ENCODE measurements at places on chromosomes 6 and 20.

DNA sequence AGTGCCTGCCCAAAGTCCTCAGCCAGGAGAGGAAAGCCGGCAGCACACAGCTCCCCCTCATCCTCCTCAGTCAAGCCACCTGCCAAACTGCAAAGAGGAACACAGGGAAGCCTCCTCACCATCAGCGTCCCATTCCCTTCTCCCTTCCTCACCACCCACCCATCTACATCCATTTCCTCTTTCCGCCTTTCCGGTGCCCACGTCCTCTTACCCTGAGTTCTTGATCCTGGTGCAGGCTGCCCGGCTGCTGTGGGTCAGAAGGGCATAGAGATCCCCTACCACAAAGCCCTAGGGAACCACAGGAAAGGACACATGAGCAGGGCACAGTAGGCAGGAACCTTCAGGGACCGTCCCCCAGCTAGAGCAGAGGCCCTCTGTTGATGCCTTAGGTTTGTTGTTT lies 6.0 kb downstream of the GNMT start:
- H3K27ac ChIP-seq, result no peak overlapping the region
- no peaks in the 10 kb centered on the region for H3K27me3 ChIP-seq
- DNase-seq, result no peak
- H3K4me1 ChIP-seq, result peaks cover 15% of the 10 kb centered on the region

- H3K27me3 ChIP-seq, result no peaks in the 10 kb centered on the region
- H3K36me3 ChIP-seq, result no peaks in the 10 kb centered on the region
- peaks cover 38% of the 10 kb centered on the region for H3K4me1 ChIP-seq
- H3K27ac ChIP-seq, result no peak overlapping the region
- DNase-seq, result no peak
These were observed 87.9 kb upstream of the ZNF217 start for GRCh38 chr20:53681352-53682212.

DNA sequence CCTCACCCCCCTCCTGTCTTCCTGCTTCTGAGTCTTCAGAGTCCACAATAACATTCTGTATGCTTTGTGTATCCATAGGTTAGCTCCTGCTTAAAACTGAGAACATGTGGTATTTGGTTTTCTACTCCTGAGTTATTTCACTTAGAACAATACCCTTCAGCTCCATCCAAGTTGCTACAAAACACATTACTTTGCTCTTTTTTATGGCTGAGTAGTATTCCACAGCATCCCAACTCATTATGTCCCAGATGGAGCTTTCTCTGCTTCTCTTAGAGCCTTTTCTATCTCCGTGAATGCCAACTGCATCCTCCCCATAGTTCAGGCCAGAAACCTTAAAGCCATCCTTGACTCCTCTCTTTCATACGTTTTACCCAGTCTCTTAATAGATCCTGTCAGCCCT lies 55.8 kb downstream of the STMND1 start:
- DNase-seq, result no peak
- peaks cover 17% of the 10 kb centered on the region for H3K27me3 ChIP-seq
- no peak overlapping the region for H3K27ac ChIP-seq
- H3K36me3 ChIP-seq, result no peaks in the 10 kb centered on the region
- no peaks in the 10 kb centered on the region for H3K4me1 ChIP-seq

- H3K27me3 ChIP-seq, result no peaks in the 10 kb centered on the region
- H3K27ac ChIP-seq, result no peak overlapping the region
- peak overlapping the region; percentile 92 for H3K4me3 ChIP-seq
- DNase-seq, result no peak
- peaks cover 85% of the 10 kb centered on the region for H3K4me1 ChIP-seq
These were observed 2.5 kb downstream of the TRIM38 start for GRCh38 chr6:25965058-25965457.

DNA sequence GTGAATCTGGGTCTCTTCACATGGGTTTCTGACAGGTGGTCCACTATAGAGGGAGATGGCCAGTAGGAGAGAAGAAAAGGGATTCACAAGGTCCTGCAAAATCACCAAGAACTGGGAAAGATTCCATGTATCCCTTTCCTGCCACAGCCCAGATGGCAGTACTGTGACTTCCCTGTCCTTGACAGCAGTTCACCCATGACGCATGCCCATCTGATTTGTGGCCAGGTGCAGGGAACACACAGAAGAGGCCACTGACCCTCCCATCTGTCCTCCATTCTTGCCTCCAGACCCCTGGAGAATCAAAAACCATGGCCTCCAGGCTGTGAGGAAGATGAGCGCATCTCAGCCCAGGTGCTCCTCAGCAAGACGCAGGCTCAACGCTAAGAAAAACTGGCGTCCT lies 183.1 kb upstream of the RREB1 start:
- H3K27me3 ChIP-seq, result peaks cover 26% of the 10 kb centered on the region
- no peak overlapping the region for H3K27ac ChIP-seq
- no peaks in the 10 kb centered on the region for H3K36me3 ChIP-seq
- DNase-seq, result no peak

DNA sequence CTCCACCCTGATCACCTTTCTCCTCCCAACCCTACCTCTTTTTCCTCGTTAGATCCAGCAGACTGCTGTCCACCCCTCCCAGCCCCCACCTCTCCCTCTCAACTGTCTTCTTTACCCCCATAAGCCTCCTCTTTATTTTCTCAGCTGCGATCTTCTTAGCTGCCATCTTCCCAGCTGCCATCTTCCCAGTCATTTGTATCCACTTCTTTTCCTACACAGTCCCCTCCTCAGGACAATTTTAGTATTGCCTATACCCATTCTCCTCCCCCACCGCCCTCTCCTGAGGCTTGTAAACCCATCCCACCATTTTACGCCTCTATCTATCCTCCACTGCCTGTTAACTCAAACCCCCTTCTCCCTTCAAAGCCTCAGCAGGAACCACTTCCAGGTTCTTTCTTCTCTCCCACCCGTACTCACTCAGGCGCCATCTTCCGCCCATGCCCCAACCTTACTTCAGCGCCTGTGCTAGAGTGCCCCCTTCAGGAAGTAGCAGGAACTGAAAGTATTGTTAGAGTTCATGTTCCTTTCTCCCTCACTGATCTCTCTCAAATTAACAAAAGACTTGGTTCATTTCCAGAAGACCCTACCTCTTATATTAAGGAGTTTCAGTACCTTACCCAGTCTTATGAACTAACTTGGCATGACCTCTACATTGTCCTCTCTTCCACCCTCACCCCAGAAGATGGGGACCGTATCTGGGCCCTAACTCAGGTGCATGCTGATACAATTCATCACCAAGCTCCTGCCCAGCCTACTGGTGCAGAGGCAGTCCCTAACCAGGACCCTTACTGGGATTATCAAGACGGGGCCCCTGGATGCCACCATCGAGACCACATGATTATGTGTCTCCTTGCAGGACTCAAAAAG lies 236.0 kb downstream of the ADGRG6 start:
- DNase-seq, result peak; percentile 24
- H3K36me3 ChIP-seq, result peaks cover 2% of the 10 kb centered on the region
- no peak overlapping the region for H3K4me3 ChIP-seq
- no peaks in the 10 kb centered on the region for H3K4me1 ChIP-seq
- H3K27ac ChIP-seq, result no peak overlapping the region
- no peaks in the 10 kb centered on the region for H3K27me3 ChIP-seq

Data from activated naive CD8-positive, alpha-beta T cell treated with anti-CD3 and anti-CD28 coated beads, Interleukin-2, amount 50 U/mL, for 24 hours (primary cell).